ENCODE measurements at places on chromosomes 3 and 15.

DNA sequence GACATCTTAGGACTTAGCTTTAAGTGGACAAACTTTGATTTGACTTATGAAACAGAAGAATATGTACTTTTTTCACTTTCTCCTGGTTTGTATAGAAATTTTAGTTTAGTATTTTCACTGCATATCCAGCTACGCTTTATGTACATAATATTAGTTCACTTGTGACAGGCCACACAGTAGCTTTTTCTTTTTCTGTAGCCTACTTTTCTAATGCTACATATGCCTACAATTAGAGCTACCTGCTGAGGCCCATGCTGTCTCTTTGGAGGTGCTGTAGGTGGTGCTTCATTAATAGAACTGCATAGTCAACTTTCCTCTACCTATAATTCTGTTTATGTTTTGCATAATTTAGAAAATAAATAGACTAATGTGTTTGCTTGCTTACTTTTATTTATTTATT lies 191.6 kb downstream of the NLGN1 start:
- no peak for DNase-seq

GRCh38 chr3:120506076-120506827 lies 55.5 kb upstream of the FSTL1 start:
- no peak for DNase-seq

- DNase-seq, result no peak
These were observed 46.6 kb upstream of the MRPL3 start for GRCh38 chr3:131549340-131549739.

DNA sequence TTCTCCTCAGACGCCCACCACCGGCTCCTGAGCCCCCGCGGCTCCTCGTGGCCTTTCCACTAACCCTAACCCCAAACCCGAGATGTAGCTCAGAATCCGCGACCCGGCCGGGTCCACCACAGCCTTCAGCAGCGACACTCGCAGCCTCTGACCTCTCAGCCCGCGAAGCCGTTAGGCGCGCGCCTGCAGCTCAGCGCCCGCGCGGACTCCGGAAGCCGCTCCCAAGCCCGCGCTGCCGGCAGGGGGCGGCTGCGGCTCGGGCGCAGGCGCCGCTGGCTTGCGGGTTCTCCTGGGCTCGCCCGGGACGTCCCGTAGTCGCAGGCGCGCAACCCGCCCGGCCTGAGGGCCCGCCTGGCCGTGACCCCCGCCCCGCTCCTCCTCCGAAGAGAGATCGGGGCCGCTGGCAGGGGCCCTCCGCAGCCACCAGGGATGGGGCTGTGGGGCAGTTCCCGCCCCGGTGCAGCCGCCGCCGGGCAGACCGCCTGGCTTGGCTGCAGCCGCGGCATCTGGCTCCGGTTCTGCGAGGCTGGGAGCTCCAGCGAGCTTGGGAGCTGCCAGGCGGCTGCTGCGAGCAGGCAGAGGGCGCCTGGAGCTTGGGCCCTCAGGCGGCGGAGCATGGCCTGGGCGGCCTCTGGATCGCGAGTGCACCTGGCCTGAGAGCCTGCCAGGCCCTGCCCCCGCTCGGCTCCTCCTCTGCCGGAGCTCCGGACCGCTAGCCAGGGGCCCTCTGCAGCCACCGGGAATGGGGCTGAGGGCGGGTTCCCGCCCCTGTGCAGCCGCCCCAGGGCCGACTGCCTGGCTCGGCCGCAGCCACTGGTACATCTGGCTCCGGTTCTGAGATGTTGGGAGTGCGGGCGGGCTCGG lies 120.7 kb downstream of the LMLN start:
- DNase-seq, result no peak

GRCh38 chr3:117084277-117084676 lies 374.7 kb downstream of the TUSC7 start:
- no peak for DNase-seq

DNA sequence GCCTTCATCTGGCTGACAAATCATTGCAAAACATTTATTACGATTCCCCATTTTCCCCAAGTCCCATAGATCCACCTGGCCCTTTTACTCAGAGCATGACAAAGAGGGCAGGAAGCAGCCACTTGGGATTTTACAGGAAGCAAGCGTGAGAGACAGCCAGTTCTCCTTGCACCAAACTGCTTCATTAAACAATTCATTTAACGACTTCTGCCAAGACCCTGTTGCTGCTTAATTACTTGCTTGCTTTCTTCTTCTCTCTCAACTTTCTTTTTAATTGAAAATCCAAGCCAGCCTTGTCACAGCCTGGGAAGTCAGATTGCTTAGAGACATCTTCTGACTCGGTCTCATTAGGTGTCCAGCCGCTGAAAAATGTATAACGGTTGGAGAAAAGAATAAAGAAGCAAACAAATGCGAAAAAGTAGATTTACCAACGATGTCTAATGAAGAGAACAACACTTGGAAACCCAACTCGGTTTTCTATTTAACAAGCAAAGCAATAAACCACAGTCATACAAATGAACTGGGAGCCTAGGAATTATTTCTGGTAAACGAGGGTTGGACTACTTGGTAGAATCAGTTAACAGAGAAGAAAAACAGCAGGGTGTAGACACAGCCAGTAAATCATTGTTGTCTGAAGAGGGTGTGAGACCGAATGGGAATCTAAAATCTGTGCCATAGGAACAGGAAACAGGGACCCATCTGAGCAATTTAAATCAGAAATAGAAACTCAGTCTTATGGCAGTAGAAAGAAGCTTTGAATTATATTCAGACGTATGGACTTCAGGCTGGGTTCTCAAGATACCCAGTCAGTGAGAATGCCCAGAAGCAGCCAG lies 298.3 kb downstream of the LRRC3B start:
- no peak for DNase-seq

GRCh38 chr15:88661041-88661700 lies 22.4 kb downstream of the ISG20 start:
- no peak for DNase-seq

DNA sequence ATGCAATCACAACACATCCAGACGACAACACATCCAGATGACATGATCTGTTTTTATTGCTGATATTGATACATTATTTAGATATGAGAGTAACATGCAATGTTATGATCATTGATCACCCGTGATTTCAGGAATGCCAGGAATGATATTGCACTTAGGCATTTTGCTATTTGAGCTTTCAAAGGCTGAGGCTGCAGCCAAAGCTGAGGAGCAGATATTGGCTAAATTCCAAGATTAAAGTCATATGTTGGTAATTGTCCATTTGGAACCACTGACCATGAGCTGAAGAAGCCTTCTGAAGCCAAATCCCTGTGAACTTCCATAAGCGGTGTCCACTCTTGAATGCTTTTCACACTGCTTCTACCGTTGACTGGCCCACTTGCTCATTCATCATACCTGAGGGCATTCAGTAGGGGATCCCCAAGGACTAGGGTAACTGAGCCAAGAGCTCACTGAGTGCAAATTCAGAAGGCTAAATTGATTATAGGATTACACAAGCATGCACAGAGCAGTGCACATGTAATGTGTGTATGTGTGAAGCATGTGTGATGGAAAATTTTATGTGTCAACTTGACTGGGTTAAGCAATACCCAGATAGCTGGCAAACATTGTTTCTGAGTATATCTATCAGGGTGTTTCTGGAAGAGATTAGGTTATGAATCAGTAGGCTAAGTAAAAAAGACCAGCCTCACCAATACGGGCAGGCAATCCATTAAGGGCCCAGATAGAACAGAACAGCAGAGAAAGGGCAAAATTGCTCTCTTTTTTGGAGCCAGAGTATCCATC lies 92.1 kb upstream of the PLAAT1 start:
- DNase-seq, result no peak

- no peak for DNase-seq
These were observed 86.2 kb upstream of the FRMD4B start for GRCh38 chr3:69472093-69472492.

Data from NCI-H187 treated with DMSO at 0.1 percent for 48 hours (cell line).